ENCODE measurements at places on chromosomes 2 and 18.
A peak's percentile ranks its signal among the peaks of the same experiment; 100 is the strongest.

GRCh38 chr2:237874585-237875161, 15.2 kb downstream of the RAMP1 start:
- no peak for DNase-seq

- DNase-seq, result no peak
Observed at GRCh38 chr18:74082742-74083556, 64.7 kb downstream of the FBXO15 start.

- DNase-seq, result peak; percentile 99
Observed at GRCh38 chr2:231464576-231465540, 574 bp upstream of the NCL start.

- no peak for DNase-seq
Observed at GRCh38 chr2:199895406-199895805, 15.7 kb upstream of the C2orf69 start.

DNA sequence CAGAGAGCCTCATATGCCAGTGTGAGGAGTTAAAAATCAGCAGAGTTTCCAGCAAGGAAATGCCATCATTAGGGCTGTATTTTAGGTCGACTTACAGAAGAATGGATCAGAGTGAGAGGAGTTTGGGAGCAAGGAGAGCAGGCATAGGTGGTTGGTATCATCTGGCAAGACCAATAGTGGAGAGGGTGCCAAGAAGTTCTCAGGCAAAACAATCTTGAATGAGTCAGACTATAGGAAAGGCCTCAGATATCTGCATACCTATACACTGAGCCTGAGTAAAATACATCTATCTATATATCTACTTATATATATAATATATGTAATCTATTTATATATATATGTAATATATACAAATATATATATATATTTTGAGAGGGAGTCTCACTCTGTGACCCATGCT, 57.3 kb downstream of the TMEFF2 start:
- no peak for DNase-seq

- peak; percentile 34 for DNase-seq
Observed at GRCh38 chr2:183035954-183036669, 2.1 kb downstream of the NCKAP1 start.

- DNase-seq, result no peak
Observed at GRCh38 chr2:50613161-50613560, 418.8 kb downstream of the NRXN1 start.

DNA sequence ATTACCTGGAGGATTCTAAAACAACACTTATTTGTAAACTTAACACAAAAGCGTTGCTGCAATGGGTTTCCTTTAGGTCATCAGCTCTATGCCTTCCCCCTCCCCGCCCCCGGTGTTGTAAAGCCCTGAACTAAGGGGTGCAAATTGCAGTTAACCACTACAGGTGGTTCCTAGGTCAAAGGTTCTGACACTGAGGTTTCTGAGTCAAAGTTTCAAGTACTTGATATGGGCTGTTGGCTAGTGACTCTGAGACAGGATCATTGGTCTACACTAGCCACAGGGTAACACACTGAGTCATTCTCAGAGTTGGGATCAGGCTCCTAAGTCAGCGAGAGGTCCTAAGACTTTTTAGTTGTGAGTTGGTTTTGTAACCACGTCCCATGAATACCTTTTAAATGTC, 15.4 kb downstream of the IL1B start:
- peak; percentile 73 for DNase-seq

DNA sequence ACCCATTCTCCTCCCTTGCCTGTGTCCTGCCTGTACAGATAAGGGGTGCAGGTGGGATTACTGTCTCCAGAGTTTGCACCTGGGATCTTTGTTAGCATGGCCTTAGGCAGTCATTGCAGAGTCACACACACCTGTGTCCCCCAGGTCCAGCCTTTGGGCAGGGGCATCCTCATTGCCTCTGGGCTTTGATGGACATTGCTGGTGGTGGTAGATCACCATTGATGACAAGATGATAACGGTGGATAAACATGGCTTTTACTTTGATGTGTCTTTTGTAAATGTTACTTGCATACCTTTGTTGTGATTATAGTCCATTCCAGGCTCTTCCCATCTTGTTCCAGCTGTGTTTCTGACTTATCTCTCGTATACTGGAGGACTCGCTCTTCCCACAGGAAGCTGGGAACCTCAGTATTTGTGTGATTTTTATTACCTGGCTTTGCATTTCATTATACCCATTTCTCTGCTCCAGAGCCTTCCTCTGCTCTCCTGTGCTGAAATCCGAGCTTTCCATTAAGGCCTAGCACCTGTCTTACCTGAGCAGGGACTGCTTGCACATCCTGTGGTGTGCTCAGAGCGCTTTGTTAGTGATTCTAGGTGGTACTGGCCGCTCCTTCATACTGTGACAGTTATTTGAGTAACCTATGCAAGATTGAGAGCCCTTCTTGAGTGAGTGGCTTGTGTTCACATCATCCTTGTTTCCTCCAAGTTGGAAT, 79.2 kb downstream of the PTPRM start:
- DNase-seq, result no peak

- no peak for DNase-seq
Observed at GRCh38 chr2:195612611-195613495, 44.2 kb upstream of the SLC39A10 start.

- DNase-seq, result no peak
Observed at GRCh38 chr18:56314396-56314795, 324.0 kb downstream of the TXNL1 start.

DNA sequence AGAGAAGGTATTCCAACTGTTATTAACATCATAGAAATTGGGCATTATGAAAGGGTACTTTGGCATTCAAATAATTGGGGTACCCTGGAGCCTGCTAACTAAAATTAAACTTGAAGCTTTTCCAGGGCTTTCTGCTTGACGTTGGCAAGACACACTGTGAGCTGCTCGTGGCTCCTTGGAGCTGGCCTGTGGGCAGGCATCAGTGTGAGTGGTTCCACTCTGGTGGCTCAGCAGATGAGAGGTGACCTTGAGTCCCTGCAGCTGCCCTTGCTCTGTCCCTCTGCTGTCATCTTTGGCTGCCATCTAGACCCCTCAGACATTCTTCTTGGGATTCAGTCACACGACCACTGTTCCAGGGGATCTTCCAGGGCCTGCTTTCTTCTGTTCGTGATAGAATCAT, 6.7 kb downstream of the CNNM3 start:
- no peak for DNase-seq

- peak; percentile 61 for DNase-seq
Observed at GRCh38 chr18:48230467-48231113, 178.6 kb downstream of the ZBTB7C start.

DNA sequence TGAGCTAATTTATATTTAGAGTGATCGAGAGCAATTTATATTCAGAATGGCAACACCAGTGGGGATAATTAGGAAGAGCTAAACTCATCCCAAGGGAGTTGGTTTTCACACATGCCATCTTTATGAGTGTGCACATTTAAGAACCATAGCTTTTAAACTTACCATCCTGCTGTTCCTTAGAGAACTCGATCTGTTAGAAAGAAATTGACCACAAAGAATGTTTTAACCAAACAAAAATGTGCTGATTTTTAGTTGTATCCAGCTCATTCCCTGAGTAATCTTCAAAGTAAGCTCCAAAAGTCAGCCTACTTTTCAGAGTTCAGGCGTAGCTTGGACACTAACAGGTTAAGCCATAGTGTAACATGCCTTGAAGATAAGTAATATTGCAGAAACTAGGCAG, 12.6 kb downstream of the MYL1 start:
- DNase-seq, result no peak

GRCh38 chr18:53984021-53984420, 240.4 kb downstream of the MBD2 start:
- DNase-seq, result no peak

GRCh38 chr18:57276829-57277228, 75.5 kb upstream of the ST8SIA3 start:
- DNase-seq, result no peak

DNA sequence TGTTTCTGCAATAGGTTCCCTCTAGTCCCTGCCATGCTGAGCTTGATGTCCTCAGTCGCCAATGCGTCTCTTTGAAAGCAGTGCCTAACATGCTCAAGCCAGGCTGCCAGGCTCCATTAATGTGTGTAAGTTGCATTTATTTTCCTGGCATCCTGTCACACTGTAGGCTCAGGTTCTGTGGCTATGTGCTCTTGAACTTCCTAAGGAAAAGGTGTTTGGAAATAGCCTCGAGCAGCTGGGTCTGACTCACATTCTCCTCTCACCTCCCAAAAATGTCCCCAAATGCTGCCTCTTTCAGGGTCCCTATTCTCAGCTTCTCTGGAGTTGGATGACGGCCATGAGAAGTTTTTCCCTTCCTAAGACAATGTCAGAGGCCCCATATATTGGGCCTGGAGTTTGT, 58.0 kb upstream of the SLC14A2 start:
- no peak for DNase-seq

DNA sequence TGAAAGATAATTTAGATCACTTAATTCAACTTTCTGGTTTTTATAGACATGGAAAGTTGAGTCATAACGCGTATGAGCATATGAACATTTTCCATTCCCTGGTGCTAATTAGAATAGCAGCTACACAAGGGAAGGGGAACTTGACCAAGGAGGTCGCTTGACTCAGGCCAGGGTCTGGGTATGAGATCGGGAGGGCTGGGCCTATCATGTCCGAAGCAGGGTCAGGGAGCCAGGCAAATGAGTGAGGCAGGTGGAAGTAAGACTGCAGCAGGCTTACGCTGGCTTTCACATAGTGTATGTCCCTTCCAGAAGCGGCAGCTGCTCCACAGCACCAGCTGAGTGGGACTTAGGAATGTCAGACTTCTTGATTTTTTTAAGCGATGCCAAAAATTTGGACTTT, 14.7 kb downstream of the RALB start:
- no peak for DNase-seq

DNA sequence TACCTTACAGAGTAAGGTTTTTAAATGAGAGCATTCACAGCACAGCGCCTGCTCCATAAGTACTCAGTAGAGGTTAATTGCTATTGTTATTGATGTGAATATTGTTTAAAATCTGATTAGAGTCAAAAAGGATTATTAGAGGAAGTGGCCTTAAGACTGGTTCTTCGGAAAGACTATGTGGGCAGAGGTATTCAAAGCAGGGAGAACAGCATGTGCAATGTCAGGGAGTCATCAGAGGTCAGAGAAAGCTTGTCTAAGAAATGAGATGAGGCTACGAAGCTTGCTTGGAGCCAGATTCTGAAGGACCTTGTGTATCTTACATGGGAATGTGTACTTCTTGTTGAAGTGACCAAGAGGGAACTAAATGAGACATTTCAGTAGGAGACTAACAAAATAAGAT, 49.8 kb downstream of the PMS1 start:
- DNase-seq, result no peak

GRCh38 chr2:120779781-120780283, 44.2 kb downstream of the GLI2 start:
- no peak for DNase-seq

DNA sequence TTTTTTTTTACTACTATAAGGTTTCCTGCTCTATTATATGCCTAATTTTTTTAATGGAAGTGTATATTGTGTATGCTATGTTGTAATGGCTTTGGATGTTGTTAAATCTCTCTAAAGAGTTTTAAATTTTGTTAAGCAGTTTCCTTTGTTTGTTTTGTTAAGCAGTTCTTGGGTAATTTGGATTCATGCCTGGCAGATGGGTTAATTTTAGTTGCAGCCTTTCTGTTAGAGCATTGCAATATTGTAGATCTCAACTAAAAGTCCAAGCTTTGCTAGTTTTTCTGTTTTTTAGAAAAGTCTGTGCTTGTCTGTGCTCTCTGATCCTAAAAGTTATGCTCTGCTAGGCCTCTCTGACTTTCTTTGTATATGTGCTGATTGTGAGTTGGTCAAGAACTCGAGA, 1229.0 kb upstream of the NRXN1 start:
- no peak for DNase-seq

GRCh38 chr2:168935810-168936581, 34.9 kb downstream of the G6PC2 start:
- DNase-seq, result no peak

DNA sequence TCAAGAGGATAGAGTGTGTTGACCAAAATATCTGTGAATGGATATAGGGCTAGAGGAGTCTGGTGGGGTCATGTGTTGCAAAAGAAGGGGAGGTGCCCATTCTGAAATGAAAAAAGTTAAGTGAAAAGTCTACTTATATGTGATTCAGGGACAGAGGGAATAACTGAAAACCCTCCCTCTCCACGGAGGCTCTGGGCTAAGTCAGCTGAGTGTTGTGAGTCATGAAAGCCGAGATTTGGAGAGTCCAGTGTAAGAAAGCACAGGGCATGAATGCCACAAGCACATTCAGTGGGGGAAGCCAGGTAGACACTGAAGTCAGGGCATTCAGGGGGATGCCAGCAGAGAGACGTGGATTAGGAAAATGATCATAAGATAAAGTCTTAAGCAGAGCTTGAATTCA, 871.9 kb downstream of the TSN start:
- DNase-seq, result no peak

DNA sequence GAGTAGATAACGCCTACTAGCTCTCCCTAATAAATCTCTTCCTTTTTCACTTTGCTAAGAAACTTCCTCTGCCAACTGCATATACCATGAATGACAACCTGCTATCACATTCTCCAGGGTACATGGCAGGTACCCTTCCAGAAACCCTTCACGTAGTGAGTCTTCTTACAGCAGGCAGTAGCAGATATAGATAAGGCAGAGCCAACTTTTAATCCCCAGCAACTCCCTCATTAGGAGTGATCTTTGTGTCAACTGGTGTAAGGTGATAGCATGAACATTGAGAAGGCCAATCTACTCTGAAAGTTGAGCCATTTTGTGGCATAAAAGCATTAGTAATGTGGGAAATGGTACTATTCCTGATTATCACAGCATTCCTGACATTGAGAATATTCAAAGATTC, 5.7 kb upstream of the STK17B start:
- no peak for DNase-seq

DNA sequence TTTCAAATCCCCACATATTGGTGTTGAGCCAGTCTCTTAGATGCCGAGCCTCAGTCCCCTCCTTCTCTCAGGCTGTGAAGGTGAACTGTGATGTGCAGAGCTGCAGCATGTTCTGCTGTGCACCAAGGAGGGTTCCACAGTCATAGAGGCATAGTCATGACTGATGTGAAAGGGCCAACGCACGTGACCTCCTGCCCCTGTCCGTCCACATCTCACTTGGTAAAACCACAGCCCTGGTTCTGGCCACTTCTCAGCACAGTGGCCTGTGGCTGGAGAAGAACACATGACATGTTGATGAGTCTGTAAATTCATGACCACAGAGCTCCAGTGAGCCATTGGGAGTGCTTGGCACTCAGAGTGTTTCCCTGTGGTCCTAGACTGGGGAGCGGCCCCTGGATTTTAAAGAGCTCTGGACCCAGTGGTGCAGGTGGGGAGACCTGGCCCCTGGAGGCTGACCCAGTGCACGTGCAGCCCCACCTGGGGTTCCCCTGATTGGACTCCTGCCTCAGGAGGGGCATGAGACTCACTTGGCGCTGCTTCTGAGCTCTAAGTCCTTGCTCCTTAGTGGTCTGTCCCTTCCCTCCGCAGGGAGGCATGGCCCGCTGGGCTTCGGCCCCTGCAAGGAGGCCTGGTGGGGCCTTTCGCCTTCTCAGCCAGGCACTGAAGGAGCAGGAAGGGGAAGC, 25.3 kb downstream of the INPP4A start:
- no peak for DNase-seq

- DNase-seq, result no peak
Observed at GRCh38 chr2:206213514-206213845, 53.8 kb downstream of the EEF1B2 start.

GRCh38 chr2:29528891-29529520, 392.4 kb downstream of the ALK start:
- no peak for DNase-seq

Measured in GM10248 (cell line).